ENCODE measurements at places on chromosomes 5 and 9.

DNA sequence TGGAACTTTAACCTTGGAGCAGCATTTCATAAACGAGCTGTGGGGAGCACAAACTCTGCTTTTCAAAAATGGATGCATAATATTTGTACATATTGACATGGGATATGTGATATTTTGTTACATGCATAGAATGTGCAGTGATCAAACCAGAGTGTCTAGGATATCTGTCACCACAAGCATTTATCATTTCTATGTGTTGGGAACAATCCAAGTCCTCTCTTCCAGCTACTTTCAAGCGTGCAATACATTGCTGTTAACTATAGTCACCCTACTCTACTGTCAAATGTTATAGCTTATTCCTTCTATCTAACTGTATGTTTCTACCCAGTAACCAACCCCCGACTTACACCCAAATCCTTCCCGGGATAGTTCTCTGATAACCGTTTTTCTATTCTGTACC is 15.0 kb upstream of the C5orf58 start:
- no peak for DNase-seq

DNA sequence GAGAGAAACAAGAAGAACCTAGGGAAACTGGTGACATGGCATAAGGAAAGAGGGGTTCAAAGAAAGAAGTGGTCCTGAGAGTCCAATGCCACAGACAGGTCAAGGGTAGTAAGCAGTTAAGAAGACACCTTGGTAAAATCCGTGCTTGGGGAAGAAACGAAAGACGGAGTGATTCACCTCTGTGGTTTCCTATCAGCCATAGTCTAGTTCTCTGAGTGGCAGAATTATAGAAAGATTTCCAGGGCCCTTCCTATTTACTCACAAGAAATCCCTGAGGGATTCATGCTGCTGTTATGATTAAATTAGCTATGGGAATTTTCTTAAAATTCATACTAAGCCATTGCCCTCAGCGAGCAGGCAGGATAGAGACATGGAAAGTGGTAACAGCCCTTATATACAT is 31.7 kb downstream of the IL33 start:
- DNase-seq, result peak; percentile 78

DNA sequence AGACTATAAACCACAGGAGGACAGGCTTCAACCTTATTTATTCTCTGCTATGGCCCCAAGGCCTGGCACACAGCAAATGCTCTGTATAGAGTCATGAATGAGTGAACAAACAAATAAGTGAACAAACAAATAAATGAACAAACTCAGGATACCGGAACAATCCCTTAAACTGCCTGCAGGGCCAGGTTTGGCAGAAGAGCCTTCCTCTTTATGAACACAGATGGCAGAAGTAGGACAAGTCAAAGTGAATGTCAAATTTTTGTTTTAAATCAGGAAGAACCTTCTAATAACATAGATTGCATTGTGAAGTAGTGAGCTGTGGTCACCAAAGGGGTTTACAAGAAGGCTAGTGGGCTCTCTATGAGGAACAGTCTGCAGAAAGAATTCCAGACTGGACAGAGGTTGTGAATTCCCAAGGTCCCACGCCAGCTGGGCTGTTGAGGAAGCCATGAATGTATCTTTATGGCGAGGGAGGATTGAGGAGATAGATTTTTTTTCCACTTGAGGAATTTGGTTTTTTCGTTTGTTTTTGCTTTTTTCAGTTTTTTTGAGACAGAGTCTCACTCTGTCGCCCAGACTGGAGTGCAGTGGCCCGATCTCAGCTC is 30.3 kb upstream of the STING1 start:
- DNase-seq, result no peak

DNA sequence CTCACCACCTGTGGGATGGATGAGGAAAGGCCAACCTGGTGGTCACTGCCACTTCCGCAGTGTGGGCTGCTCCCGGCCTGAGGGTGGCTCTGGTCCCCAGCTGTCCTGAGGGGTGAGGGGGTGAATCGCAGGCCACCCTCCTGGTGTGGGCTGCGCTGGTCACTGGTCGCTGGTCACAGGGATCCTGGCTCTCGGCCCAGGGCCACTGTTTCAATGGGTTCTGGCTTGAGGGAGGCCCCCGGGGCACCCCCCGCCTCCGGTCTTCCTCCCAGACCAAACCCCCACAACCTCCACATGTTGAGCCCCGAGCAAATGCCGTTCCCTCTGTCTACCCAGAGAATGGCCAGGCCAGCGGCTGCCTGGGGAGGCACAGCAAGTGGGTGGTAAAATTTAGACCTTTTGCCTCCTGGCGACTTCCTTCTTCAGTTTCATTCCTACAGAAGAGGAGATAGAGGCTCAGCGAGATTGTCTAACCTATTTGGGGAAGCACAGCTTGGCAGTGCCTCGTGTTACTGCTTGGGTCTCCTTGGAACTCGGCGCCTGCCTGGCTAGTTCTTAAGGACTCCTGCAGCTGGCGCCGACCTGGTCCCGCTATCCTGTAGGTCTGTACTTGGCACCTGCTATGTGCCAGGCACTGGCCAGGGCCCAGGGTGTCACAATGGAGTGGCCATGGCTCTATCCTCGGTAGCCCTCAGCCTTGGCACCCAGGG is 48.2 kb downstream of the RXRA start:
- no peak for DNase-seq

- DNase-seq, result no peak
Measured at GRCh38 chr9:83183621-83184020, 120.7 kb upstream of the RASEF start.

- DNase-seq, result no peak
Measured at GRCh38 chr9:86819552-86819951, 127.8 kb downstream of the GAS1 start.

DNA sequence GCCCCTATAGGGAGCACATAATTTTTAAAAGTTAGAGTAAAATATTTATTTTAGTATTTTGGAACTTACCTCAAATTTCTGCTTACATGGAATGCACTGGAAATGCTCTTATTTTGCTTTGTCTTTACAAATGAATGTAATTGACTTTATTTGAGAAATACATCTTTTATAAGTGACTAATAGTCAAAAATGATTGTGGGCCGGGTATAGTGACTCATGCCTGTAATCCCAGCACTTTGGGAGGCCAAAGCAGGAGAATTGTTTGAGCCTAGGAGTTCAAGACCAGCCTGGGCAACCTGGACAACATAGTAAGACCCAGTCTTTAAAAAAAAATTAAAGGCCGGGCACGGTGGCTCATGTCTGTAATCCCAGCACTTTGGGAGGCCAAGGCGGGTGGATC is 5.8 kb downstream of the HMGCR start:
- DNase-seq, result peak; percentile 32

DNA sequence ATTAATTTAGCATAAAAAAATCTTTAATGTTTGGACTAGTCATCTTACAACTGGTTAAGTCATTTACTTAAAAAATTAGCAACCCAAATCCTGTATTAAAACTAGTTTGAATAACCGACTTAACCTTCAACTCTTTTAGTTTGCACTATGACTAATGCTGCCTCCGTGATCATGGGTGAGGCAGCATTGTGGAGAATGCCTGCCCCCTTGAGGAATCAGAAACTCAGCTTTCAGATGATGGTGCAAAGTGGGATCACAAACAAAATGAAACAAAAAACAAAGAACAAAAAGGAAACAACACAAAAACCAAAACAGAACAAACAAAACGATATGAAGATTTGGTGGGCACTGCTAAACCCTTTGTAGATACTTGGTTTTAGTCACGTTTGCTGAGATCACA is 127.0 kb upstream of the PALM2AKAP2 start:
- DNase-seq, result peak; percentile 75

DNA sequence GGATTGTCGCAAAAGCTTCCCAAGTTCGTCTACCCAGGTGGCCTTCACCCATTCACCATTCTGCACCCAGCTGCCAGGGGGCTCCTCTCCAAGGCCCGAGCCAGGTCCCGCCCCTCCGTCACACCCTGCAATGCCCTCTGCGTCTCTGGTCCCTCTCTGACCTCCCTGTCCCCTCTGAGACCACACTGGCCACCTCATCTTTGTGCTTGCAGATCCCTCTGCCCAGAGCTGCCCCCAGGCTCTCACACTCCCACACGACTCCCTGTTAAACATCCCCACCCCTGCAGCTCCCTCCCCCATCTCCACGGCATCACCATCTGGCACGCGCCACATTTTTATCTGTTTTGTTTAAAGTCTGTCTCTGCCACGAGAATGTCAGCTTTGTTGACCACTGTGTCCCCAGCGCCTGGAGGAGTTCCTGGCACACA is 243.6 kb downstream of the PBX3 start:
- DNase-seq, result no peak

- no peak for DNase-seq
Measured at GRCh38 chr9:84966876-84967830, 297.6 kb downstream of the NTRK2 start.

- peak; percentile 27 for DNase-seq
Measured at GRCh38 chr9:106718936-106719335, 144.0 kb upstream of the ZNF462 start.

DNA sequence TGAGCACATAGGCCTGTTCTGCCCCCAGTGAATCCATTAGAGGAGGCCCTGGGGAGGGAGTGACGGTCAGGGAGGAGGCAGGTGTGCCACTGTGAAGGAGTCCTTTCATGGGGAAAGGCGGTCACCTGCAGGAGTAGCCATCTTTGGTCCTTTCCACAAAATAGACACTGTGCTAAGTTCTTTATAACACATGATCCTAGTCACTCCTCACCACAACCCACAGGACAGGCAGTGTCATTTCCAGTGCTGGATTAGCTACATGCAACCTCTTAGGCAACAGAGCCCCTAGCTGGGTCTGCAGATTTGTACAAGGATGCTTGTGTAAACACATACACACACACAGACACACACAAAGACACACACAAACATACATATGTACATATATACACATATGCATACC is 18.3 kb downstream of the DOCK2 start:
- peak; percentile 10 for DNase-seq

DNA sequence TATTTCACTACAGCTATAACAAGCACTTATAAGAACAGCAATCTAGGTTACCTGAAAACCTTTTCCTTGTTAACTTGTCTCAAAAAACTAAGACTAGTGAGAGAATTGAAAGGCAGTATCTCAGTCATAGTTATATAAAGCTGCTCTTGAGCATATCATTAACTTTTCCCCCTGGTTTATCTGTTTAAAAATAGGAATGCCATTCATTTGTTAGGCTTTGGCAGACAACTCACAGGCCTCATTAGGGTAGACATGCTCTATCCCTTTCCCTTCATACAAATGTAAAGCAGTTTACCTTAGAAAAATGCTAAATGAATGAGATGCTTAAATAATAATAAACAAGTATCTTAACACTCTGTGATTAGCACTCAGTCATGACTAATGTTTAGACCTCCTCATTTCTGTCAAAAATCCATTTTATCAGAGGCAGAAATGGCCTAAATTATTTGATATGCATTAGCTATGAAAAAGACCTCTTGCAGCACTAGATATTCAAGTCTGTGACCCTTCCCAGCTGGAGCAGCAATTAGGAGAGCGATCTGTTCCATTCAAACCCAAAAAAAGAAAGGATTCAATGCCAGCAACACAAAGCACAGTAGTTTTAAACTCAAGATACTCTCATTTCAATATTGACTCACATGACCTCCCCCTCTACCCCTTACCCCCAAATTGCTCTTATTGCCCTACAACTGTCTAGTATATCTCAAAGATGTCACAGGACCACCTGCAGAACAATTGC is 1578.8 kb upstream of the WWC1 start:
- no peak for DNase-seq

DNA sequence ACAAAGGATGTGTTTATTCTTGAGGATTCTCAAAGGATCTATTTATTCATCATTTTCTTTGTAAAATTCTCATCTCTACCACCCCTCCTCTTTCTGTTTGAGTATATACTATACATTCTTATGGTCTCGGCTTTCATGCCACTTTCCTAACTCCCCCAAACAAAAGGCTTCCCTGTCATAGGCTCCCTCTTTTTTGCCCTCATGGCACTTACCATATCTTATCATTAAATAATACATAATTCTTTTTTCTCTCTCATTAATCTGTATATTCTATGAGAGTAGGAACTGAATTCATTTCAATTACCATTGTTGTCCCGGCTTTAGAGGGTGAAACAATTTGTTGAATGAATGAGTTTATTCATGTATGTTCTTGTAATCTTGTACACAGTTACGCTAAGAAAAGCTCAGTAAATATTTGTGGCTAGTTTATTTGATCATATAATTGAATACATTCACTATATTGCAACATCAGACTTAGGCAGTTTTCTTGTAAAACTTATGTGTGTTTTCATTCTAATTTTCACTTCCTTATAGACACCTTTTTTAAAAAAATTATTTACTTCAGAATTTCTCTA is 254.6 kb downstream of the EDIL3 start:
- no peak for DNase-seq

GRCh38 chr5:132289097-132289496 is 5.1 kb upstream of the SLC22A4 start:
- no peak for DNase-seq

- no peak for DNase-seq
Measured at GRCh38 chr9:114373960-114374730, 13.6 kb downstream of the AKNA start.

DNA sequence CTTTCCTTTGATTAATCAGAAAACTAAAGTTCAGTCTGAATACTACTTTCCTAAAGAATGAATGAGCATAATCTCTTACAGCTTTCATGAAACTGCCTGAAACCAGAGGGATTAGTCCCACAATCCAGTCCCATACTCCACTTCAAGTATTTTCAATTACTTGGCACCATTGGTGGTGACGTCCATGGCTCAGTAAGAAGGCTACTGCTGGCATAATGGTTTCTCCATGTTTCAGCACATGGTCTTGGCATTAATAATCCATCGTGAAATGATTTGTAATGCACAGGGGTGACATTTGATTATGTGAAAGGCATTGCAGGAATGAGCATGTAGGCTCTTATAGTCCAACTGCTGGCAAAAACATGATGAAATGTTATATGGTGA is 23.4 kb downstream of the LIX1 start:
- no peak for DNase-seq

- no peak for DNase-seq
Measured at GRCh38 chr5:5037674-5038073, 102.5 kb upstream of the ADAMTS16 start.

GRCh38 chr5:1509346-1510085 is 14.2 kb downstream of the LPCAT1 start:
- DNase-seq, result no peak

GRCh38 chr5:68274847-68275651 is 59.5 kb downstream of the PIK3R1 start:
- DNase-seq, result no peak

DNA sequence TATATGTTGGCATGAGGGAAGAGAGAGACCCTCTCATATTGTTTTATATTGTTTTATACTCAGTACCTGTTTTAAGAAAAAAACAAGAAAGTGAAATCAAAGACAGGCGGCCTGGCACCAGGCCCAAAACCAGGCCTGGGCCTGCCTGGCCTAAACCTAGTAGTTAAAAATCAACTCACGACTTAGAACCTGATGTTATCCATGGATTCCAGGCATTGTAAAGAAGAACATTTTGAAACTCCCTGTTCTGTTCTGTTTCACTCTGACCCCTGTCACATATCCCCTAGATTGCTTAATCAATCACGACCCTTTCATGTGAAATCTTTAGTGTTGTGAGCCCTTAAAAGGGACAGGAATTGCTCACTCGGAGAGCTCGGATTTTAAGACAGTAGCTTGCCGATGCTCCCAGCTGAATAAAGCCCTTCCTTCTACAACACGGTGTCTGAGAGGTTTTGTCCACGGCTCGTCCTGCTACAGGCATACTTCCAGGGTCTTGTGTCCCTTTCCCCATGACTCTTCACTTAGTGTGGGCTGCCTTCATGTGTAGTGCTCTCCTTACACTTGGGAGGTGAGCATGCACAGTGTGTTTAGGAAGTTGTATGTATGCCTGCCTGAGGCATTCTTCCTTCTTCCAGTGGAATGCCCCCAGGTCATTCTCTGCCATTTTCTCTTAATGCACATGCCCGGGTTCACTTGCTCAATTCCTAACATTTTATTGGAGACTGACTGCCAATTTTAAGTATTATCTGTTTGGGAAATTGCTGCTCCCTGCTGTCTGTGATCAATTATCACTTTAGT is 17.8 kb downstream of the TBCA start:
- no peak for DNase-seq
